Activated CD4-positive, alpha-beta T cell treated with anti-CD3 and anti-CD28 coated beads, Interleukin-2, amount 50 U/mL, for 1 hour (primary cell): ENCODE measurements at places on chromosomes 2 and 18.

GRCh38 chr18:44750774-44751173 is 70.1 kb downstream of the SETBP1 start:
- no peak for DNase-seq

GRCh38 chr18:31424383-31424988 is 23.1 kb upstream of the DSG3 start:
- DNase-seq: no peak

DNA sequence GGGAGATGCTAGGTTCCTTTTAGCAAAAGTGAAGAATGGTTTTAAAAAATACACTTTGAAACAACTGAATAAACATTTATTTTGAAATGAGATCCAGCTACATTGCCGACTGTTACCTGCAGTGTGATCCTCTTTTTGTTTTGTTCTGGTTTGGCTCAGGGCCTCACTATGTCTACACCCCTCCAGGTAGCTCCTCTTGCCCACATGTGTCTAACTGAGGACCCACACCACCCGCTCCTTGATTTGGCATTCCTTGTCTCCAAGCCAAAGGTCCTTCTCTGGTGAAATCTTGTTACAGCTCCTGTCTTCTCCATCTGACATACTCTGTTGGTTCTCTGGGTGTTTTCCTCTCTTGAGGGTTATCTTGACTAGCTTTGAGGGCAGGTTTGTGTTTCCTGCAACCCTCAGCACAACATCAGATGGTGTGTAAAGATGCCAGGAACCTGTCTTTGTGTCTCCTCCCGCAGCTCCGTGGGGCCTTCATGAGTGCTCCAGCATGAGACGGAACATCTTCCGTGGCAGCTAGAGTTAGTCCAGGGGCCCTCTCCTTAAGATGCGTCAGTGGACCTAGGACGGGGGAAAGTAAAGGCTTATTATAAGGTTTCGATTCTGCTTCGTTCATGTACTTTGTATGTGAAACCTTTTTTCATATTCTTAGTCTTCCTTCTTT is 32.1 kb downstream of the MAP4K4 start:
- DNase-seq: peak; percentile 35

GRCh38 chr2:74584088-74584645 is 29.6 kb downstream of the DOK1 start:
- no peak for DNase-seq

GRCh38 chr2:42105330-42106256 is 57.8 kb downstream of the PKDCC start:
- DNase-seq: peak; percentile 82

DNA sequence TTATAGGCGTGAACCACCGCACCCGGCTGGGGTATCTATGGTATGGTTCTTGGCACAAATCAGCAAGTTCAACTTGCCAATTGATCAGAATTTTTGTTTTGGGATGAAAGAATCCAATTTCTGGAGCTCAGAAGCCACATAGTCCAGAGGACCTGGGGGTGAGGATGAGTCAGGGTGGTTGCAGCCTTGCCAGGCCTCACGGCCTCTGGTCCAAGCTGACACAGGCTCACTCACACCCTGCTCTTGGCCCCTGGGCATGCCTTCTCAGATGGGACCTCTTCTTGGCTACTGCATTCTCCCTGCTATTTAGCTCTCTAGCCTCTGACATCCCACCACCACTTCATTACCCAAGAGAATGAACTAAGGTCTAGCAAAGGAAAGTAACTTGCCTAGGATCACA is 16.3 kb downstream of the CAPG start:
- DNase-seq: no peak

GRCh38 chr2:197615016-197615652 is 60.3 kb downstream of the RFTN2 start:
- no peak for DNase-seq

DNA sequence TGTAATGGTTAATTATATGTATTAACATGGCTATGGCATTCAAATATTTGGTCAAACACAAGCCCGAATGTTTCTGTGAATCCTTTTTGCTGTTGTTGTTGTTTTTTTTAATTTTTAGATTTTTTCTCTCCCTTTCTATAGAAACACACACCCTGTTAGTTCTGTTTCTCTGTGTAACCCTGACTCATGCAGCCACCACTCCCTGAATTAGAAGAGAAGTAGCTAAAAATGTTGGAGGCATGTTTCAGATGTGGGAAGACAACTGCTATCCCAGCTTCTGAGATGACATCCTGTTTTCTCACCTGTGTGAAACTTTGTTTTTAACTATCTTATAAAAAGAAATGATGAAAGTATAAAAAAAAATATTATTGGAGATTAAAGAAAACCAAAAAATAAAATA is 219.6 kb upstream of the RGPD4 start:
- no peak for DNase-seq

DNA sequence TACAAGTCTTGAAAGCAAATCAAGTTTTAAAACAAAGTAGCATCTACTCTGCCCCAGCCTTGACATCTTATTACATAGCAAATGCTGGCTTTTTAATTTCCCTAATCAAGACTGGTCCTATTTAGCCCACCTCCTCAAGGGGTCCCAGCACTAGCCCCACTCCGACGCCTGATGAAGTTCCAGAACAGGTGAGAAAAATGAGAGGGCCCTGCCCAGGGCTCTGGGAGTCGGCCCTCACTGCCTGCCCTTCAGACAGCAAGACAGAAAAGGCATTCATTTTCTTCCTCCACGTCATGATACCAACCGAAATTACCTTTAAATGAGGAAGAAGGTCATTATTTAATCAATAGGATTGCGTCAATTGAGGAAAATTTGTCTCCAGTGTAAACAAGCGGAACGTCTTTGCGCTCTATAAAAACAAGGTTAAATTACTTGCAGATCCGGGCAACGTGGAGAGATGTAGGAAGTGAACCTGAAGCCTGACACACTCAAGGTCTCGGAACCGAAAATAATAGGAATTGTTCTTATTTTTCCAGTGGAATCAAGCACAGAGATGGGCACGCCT is 170.6 kb upstream of the PKDCC start:
- no peak for DNase-seq

GRCh38 chr2:167871286-167871685 is 376.1 kb downstream of the STK39 start:
- no peak for DNase-seq

DNA sequence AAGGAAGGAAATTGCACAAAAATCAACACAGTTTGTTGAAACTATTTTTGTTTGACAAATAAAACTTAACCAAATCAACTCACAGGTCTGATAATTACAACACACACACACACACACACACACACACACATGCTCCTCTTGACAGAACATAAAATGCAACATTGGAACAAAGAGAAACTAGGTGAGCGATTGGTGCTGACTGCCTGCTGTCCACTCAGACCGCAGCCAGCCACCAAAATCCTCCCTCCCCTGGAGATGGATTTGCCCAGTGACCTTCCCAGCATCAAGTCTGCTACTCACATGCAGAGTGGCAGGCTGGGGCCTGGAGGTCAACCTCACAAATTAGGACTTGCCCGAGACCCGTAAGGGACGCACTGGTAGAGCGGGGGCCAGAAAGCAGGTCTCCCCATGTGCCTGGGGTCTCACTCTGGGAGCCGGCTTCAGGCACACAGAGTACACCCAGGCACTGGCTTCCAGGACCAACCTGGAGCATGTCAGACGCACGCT is 61.4 kb downstream of the DIPK1C start:
- DNase-seq: no peak

DNA sequence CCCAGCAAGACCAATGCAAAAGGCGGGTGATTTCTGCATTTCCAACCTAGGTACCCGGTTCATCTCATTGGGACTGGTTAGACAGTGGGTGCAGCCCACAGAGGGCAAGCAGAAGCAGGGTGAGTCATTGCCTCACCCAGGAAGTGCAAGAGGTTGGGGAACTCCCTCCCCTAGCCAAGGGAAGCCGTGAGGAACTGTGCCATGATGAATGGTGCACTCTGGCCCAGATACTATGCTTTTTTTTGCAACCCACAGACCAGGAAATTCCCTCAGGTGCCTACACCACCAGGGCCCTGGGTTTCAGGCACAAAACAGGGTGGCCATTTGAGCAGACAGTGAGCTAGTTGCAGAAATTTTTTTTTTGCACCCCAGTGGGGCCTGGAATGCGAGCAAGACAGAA is 662.6 kb upstream of the ACVR2A start:
- DNase-seq: peak; percentile 30

- DNase-seq: no peak
Measured at GRCh38 chr2:111972955-111973565, 74.7 kb downstream of the MERTK start.

DNA sequence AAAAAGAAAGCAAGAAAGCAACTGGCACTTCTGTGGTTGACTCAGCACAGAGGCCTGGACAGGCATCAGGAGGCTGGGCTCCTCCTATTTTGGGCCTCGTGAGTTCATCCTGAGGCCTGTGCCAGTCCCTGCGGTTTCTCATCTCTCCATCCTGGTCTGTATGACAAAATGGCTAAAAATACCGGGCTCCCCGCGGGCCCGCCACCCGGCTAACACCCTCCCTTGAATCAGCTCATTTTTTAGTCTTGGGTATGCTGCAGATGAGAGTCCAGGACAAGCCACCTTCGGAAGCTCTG is 62.3 kb upstream of the YWHAQ start:
- DNase-seq: no peak

DNA sequence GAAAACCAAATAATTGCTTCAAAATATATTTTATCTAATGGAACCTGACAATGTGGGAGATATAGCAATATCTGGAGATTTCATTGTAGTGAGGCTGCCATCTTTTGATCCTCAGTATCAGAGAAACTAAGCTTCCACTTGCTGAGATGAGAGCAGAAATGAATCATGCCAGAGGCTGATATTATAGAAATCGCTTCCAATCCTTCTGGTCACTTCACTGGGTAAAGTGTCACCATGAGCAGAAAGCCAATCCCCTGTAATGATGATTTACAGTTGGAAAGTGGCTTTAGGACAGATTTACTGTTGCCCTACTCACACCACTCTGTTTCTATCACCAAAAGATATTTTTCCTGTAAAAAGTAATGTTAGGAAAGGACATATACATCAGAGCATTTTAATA is 365.0 kb upstream of the VRK2 start:
- DNase-seq: no peak

DNA sequence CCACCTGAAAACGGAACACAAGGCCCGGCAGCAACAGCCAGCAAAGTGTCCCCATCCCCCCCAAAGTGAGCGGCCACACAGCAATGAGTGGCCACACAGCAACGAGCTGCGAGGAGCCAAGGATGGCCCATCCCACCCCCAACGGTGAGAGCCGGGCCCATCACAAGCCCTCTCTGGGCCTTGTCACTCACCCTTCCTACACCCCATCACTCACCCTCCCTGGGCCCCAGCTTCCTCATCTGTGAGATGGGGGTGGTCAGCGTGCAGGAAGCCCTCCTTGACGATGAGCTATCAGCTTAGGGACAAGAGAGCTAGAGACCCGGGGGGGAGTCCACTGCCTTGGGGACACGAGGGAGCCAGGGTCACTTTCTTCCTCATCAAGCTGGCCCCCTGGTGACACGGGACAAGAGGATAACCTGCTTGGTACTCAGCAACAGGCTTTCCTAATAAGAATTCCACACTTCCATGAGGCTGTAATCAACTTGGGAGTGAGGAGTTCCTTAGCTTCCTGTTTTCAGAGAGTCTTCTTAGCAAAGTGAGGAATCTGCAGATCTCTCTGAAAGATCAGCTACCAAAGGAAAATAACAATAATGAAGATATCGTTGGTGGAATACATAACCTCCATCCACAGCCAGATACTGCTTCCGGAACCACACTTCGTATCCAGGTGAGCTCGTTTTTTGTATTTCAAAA is 92.8 kb downstream of the HDAC4 start:
- DNase-seq: no peak

- no peak for DNase-seq
Measured at GRCh38 chr2:36013064-36013463, 342.5 kb upstream of the CRIM1 start.

DNA sequence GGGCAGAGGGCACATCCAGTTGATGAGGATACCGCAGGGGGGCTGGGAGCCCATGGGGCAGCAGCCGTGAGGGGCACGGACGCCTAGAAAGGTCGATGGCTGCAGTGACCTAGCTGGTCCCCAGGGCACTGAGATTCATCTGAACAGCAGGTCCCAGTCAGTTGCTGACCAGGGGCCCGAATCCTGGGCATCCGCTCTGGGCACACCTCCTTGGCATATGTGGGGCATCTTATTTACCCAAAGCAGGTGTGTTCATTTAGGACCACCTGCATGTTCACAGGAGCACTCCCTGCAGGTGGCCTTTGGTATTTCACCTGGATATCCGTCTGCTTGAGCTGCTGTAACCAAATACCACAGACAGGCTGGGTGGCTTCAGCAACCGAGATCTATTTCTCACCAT is 72.0 kb upstream of the ODC1 start:
- no peak for DNase-seq

- DNase-seq: no peak
Measured at GRCh38 chr18:9449600-9450414, 25.5 kb upstream of the RALBP1 start.

- DNase-seq: no peak
Measured at GRCh38 chr2:69644506-69644979, 1.0 kb upstream of the AAK1 start.

GRCh38 chr2:226118471-226119429 is 680.9 kb downstream of the IRS1 start:
- no peak for DNase-seq

- DNase-seq: no peak
Measured at GRCh38 chr2:8615576-8616281, 66.1 kb upstream of the ID2 start.

DNA sequence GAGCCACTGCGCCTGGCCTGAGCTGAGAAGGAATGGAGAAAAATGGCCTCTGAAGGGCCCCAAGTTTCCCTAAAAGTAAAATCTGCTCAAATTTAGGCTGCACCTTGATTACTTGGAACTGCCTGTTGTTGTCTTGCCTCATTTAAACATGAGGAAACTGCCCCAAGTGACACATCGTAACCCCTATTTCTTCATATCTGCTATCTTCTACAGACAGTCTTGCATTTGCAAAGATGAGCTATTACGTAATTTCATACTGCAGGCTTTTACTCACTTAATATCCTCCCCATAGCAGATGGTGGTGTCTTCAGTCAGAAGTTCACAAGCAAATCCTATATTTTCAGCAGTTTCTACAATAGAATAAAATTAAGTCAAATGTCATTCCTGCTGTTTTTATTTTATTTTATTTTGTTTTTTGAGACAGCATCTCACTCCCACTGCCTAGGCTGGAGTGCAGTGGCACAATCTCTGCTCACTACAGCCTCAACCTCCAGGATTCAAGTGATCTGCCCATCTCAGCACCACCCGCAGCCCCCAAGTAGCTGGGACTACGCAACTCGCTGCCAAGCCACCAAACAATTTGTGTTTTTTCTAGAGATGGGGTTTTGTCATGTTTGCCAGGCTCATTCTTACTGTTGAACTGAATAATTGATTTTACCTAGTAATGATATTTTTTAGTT is 45.3 kb upstream of the NARS1 start:
- no peak for DNase-seq

GRCh38 chr2:240441326-240441992 is 6.0 kb downstream of the GPC1 start:
- DNase-seq: no peak
